AG08396 (cell line): ENCODE measurements at places on chromosomes 11 and 22.
A peak's percentile ranks its signal among the peaks of the same experiment; 100 is the strongest.

- DNase-seq, result no peak
Measured at GRCh38 chr22:20992456-20993303, 9.2 kb downstream of the THAP7 start.

DNA sequence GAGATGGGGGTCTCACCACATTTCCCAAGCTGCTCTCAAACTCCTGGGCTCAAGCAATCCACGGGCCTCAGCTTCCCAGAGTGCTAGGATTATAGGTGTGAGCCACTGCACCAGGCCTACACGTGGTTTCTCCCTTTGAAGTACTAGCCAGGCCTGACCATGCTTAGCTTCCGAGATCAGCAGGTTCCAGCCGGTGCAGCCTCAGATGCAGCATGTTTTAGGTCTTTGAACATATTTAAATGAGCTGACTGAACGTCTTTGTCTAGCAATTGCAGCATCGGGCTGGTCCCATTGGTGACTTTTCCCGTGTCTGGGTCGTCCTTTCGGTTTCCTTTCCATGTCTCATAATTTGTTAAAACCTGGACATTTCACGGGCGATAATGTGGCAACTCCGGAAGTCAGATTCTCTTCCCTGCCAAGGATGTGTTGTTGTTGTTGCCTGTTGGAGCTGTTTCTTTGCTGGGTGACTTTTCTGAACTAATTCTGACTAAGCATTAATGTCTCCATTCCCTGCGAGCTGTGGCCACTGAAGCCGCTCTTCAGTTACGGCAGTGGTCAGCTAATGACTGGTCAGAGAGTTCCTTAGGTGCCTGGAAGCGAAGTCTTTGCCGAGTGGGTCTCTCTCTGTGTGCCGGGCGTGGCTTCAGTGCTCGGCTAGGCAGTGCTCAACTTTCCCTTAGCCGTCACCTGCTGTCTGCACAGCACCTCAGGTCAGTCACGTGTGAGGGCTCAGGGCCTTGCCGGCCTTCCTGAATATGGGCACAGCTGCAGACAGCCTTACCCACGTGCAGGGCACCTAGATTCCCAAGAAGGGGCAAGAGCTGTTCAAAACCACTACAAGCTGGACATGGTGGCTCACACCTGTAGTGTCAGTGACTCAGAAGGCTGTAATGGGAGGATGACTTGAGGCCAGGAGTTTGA, 3.8 kb upstream of the CYP2D6 start:
- DNase-seq, result no peak

DNA sequence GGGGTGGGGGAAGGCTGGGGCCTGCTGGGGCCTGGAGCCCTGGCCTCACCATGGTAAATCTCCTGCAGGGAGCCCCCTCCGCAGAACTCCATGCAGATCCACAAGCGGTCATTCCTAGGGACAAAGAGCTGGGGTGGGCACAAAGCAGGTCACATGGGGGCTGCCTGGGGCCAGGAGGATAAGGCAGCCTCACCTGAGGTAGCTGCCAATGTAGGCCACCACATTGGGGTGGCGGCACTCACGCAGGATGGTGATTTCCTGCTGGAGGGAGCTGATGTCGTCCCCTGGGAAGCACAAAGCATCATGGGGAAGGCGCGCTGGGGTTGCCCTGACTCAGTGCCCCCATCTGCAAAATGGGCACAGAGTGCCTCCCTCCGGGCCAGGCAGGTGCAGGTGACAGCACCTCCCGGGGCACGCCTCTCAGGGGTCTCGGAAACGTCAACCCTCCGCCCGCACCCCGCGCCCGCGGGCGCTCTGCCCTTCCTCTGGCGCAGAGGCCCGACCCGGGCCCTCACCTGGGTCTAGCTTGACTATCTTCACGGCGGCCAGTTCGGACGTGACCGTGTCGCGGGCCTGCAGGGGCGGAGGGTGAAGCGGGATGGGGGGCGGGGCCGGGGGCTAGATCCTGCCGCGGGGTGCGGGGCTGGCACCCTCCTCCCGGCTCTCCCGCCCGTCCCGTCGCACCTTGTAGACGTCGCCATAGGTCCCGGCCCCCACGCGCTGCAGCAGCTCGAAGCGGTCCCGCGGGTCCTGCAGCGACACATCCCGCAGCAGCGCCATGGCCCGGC, 450 bp downstream of the MAP4K2 start:
- DNase-seq, result no peak

DNA sequence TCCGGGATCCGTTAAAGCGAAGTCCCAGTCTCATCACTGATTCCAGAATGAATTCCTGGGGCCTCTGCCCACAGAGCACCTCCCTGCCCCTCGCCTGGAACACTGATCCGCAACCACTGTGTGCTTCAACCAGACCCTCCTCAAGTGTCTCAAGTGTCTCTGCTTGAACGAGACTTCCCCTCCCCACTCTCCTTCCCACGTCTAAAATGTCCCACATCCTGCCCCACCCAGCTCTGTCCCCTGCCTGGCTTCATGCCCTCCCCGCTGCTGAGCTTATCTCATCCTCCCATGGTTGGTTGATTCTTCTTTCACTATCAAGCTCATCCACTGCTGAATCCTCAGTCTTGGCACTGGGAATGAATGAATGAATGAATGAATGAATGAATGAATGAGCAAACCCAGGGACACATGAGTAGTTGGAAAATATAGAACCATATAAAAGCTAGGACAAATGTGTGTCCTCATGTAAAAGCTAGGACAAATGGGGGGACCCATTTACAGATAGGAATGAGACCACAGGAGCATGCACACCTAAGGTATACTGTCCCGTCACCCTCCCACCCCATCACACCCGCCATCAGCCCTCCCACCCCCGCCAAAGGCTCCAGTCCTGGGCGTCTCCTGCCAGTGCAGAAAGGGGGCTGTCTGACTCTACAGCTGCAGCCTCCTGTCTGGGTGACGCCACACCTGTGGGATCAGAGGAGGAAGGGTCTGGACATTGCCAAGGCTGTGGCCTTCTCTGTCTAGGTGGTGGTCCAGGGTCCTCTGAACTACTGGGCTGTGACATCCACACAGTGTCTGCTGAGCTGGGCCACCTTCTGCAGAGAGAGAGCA, 71.4 kb upstream of the LINC01488 start:
- DNase-seq, result no peak

DNA sequence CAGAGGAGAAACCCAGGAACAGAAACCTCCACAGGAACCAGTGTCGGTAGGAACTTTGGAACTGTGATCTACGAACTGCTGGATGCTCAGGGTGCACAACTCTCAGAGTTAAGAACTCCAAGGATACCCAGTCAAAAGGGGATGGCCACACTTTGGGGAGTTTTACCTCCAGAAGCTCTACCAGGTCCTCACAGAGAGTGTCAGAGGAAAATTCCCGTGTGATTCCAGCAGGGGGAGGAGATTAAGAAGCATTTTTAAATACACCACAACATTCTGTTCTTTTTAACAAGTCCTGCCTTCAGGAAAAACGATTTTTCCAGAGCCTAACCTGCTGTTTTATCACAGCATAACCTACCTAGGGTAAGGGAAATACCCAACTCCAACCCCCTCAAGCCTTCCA, 104.0 kb downstream of the SOX6 start:
- peak; percentile 2 for DNase-seq

DNA sequence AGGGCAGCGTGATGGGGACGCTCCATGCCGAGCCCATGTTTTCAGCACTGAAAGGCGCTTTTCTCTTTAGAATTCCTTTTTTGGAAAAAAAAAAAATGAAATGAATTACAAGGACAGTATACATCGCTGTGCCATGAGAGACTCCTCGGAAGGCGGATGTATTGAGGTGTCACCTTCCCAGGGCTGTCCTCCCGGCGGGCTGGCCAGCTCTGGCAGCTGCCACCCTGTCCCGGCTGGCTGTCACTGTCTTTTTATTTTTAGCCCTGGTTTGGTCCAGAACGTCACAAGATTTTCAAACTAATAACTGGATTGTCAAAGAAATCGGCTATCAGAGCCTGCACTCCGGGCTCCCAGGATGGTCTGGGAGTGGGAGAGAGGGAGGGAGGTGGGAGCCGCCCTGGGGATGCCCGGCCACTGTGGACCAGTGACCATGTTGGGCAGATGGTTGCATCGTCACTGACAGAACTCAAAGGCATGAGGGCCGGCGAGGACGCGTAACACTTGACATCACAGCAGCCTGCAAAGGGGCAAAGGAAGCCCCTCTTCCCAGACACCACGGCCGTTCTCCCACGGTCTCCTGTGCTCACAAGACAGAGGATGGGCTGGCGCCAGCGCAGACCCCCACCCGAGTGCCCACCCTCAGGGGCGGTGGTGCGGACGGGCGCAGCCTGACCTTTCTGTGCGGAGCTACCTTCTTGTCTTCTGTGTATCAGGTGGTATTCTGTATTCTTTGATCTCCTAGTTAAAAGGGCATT, 392.9 kb downstream of the TBC1D22A start:
- DNase-seq, result no peak

DNA sequence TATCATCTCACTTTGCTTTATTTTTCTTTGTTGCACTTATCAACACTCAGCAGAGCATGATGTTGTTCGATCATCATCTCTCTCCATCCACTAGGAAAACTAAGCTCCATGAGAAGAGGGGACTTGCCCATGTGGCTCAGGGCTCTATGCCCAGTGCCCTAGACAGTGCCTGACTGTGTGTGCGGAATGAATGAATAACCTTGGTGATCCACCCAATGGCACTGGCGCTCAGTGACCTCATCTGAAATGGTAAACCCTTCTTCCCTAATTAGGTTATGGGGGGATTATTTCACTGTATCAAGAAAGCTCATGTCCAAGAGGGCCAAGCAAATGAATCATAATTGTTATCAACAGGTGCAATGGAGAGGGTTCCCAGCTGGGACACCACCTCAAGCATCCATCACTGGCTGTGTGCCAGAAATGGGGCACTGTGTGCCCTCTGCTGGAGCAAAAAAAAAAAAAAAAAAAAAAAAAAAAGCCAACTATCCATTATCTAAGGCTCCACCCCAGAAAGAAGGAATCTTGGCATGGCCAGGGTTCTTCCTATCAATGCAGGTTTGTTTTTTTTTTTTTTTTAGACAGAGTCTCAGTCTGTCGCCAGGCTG, 172.6 kb downstream of the LARGE1 start:
- DNase-seq, result no peak

DNA sequence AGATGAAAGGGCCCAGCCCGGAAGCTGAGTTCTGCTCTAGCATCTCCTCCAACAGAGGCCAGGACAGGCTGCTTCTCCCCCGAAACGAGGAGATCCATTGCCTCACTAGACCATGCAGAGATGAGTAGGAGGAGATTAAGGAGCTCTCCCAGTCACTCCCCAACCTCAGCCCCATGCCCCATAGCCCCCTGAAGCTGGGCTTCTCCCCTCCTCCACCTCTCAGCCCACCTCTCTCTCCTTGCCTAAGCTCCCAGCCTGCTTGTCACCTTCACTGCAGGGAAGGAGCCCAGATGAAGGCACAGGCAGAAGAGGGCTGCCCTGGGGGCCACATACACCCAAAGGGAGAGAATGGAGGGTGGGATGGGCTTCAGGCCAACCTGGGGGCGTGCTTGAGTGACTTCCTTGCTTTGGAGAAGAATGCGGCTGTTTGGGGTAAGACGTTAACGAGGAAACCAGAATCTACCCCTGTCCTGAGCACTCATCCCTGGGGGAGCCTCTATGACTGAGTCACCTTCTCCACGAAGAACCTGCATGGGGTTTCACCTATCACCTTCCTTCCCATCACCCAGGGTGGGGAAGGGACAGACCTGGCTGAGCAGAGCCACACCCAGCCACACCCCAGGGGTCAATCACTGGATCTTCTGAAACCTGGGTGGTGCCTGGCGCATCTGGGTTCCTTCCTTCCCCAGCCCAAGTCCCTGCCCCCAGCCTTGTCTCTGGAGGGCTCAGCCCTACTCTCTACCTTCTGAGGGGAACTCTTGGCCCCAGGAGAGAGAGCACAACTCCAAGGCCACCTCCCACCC, 11.6 kb upstream of the GNAZ start:
- no peak for DNase-seq

- DNase-seq, result no peak
Measured at GRCh38 chr22:27761000-27761399, 40.6 kb downstream of the MN1 start.

DNA sequence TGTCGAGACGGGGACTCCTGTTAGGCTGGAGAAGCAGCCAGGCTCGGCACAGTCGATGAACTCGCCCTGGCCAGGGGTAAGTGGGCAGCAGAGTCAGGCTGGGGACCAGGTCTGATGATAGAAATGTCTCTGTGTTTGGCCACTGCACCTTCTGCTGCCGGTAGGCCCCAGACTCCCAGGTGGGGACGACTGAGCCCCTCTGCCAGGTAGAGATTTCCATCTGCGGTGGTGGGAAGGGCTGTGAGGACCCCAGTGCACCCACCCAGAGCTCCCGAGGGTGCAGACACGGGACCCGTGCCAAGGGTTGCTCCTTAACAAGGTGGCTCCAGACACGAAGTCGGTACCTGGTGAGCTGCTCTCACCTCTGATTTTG, 862.5 kb downstream of the TBC1D22A start:
- no peak for DNase-seq

DNA sequence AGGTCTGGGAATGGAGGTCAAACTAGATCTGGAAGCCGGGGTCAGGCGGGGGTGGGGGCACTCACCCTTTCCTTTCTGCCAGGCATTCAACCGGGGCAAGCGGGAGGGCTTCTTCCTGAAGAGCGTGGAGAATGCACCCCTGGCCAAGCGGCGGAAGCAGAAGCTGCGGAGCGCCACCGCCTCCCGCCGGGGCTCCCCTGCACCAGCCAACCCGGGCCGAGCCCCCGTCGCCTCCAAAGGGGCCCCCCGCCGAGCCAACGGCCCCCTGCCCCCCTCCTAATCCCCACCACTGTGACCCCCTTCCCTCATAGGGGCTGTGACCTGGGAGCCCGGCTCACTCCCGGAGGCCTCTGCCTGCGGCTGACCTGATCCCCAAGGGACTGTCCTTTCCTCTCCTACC, 12.2 kb downstream of the RPS6KA4 start:
- DNase-seq, result no peak

GRCh38 chr11:58922479-58922878, 16.8 kb upstream of the GLYATL1 start:
- no peak for DNase-seq

GRCh38 chr11:10480026-10480425, 25.0 kb downstream of the AMPD3 start:
- no peak for DNase-seq

GRCh38 chr11:85167038-85167437, 460.1 kb downstream of the DLG2 start:
- no peak for DNase-seq

GRCh38 chr11:127058524-127058923, 58.0 kb upstream of the KIRREL3 start:
- DNase-seq, result no peak

DNA sequence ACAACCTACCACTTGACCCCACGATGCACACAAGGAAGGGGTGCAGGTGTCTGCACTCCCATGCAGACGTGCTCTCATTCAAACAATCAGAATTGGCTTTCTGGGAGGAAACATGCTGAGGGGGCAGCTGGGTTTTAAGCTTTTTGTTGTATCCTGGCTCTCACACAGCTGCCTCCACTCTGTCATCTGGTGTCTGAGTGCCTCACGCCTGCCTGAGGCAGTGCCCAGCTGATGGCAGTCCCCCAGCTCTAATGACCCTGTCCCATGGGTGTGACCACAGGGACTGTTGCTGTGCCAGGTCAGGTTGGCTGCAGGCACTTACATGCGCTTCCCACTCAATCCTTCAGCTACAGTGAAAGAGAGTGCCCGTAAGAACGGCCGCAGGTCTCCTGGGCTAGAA, 53.7 kb downstream of the ARFGAP3 start:
- DNase-seq, result no peak
